ENCODE measurements at places on chromosomes 5 and 9. TPM values are rescaled to one million over a fixed set of nuclear protein-coding genes. Genes with fewer than 3 reads are reported as not detected.

DNA sequence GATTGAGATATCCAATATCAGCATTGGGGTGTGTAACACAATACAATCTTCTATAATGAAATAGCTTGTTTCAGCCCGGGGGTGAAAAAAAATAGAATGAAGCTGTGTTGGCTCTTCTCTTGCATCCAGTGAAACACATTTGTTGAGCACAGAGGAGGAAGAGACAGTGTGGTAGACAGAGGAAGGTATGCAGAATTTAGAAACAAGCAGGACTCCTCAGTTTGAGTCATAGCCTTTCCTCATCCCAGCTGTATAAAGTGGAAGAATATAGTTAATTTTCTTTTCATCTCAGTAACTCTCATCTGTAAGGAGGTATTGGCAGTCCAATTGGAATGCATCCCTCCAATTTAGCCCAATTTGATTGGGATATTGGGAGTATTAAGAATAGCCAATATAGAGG is 302.2 kb upstream of the VLDLR start:
- no peak for DNase-seq

GRCh38 chr5:135565266-135565665 is 13.5 kb downstream of the CXCL14 start:
- DNase-seq: no peak

DNA sequence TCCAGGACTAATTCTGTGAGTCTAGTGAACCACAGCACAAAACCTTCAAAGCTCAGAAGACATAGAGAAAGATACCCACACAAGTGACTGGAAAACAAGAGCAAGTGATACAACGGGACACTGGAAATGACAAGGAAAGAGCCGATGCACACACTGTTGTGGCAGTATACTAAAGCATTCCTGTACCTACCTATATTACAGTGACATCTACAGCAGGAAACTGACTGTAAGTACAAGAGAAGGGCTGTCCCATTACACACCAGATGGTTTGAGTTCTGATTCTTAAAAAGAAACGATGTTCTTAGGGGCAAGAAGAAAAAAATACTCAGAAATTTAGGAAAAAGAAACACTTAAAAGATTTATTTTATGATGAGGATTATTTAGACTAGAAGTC is 18.5 kb downstream of the TMEM245 start:
- DNase-seq: no peak

DNA sequence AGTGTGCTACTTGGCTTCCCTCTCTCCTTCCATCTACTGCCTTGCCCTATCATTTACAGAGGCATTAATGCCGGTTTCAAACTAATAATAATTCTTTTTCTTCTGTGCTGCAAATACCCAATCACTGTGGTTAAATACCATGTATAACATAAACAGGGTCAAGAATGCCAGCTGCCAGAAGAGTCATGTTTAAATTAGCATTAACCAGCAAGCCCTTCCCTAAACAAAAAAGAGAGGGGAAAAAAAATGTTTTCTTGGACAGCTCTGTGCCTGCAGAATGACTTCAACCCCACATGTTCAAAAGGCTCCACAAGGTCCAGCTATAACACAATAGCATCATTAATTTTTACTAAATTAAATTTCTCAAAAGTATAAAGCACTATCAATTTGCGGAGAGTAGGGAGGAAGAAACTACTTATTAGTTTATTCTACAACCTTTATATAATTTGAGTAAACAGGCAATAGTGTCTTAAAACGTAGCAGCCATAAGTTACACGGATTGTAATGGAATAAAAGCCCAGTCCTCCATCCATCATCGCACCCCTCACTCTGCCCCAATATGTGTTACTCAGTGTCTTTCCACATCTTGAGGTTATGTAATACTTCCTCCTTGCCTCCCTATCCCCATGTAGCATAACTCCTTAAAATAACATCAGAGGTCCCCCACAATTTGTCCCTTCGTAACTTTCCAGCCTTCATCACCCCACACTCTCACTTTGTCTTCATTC is 3.9 kb downstream of the LPAR1 start:
- DNase-seq: no peak

GRCh38 chr5:176632745-176633144 is 2.3 kb downstream of the EIF4E1B start:
- no peak for DNase-seq

DNA sequence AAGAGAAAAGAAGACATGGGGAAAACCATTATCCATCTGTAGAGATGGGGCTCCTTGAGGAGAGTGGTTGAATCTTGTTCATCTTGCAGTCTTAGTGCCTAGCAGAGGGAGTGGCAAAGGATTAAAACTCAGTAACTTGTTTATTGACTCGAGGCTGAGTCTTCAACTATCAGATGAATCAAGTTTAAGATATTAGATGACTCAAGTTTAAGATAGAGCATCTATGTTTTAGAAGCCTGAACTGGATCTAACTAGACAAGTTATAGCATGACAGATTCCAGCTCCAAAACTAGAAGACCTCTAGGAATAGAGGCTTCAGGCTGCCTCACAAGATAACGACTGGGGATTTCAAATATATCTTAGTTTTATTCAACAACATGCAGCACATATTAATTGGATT is 2277.2 kb upstream of the WWC1 start:
- no peak for DNase-seq

DNA sequence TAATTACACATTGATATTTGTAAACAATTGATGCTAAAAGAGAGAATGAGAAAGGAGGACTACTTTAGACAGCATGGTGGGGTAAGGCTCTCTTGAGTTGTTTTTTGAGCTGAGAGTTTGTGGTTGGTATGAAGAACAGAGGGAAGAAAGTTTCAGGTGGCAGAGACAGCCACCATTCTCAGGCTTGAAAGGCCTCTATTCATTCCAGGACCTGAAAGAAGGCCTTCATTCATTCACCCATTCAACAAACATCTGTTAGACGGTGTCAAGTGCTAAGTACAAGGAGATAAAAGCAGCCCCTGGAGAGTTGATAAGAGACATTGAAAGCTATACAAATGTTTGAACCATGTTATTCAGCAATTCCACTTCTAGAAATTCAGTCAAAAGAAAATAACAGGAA is 21.7 kb upstream of the ADAM19 start:
- DNase-seq: no peak

- no peak for DNase-seq
These were observed 147.5 kb upstream of the FGF10 start for GRCh38 chr5:44536650-44537260.

The AJM1 gene
- total RNA-seq: 1.6 TPM

The TUBB4B gene
- total RNA-seq: 400 TPM

Measured in glomerular endothelial cell (primary cell).